Activated T-helper 1 cell treated with anti-CD3 and anti-CD28 coated beads, Interleukin-12 subunit alpha, Interleukin-12 subunit beta, Interleukin-2, Interleukin-4 antibody, amounts not matched to agents 30 ng/mL and 10 ng/mL and 1 ng/mL, durations not matched to agents 14 hours and 24 hours and 36 hours (primary cell): ENCODE measurements at places on chromosomes 3 and 15.

- DNase-seq = no peak
Measured at GRCh38 chr15:77582763-77583162, 49.9 kb downstream of the LINGO1 start.

- peak; percentile 26 for DNase-seq
Measured at GRCh38 chr3:71584394-71585011, 975 bp upstream of the FOXP1 start.

- DNase-seq = no peak
Measured at GRCh38 chr3:45773072-45773471, 23.3 kb downstream of the SLC6A20 start.

DNA sequence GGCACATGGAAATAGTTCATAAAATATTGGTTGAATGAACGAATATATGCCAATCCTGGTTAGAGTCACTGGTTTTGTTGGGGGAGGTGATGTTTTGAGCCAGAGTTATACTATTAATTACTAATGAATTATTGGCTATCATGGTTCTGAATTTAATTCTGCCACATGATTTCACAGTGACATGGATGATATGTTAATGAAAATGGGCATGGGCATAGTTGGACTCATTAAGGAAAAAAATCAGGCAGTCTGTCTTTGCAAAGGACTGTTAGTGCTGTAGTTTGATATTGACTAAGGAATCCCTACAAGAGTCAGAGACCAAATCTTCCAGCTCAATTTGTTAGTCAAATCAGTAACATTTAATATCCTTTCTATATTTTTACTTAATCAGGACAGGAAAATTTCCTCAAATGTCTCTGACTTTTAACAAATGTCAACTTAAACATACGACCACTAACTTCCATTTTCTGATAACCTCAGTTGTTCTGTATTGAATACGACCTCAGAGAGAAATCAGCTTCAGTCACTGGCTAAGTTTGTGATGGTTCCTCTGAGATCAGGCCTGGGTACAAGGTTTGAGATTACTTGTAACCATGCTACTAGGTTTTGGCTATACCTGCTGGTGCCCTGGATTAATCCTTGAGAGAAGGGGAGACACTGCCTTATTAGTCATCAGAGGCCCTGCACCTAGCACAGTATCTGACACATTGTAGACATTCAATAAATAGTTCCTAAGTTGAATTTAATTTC, 13.3 kb downstream of the NFKBIZ start:
- DNase-seq = no peak

- no peak for DNase-seq
Measured at GRCh38 chr3:46266598-46266997, 24.3 kb downstream of the CCR3 start.

DNA sequence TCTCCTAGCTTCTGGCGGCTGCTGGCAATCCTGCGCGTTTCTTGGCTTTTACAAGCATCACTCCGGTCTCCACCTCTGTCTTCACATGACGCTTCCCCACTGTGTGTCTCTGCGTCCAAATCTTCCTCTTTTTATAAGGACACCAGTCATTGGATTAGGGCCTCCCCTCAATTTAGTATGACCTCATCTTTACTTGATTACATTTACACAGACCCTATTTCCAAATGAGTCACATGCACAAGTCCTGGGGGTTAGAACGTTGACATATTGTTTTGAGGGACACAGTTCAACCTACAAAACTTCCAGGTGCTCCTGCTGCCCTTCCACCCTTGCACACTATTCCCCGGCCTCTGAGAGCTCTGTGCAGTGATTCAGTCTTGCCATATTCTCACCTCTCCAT, 215.3 kb downstream of the OPA1 start:
- no peak for DNase-seq

- DNase-seq = no peak
Measured at GRCh38 chr3:34239287-34239686, 440.9 kb downstream of the PDCD6IP start.

GRCh38 chr3:136804813-136805212, 14.1 kb upstream of the SLC35G2 start:
- DNase-seq = no peak

DNA sequence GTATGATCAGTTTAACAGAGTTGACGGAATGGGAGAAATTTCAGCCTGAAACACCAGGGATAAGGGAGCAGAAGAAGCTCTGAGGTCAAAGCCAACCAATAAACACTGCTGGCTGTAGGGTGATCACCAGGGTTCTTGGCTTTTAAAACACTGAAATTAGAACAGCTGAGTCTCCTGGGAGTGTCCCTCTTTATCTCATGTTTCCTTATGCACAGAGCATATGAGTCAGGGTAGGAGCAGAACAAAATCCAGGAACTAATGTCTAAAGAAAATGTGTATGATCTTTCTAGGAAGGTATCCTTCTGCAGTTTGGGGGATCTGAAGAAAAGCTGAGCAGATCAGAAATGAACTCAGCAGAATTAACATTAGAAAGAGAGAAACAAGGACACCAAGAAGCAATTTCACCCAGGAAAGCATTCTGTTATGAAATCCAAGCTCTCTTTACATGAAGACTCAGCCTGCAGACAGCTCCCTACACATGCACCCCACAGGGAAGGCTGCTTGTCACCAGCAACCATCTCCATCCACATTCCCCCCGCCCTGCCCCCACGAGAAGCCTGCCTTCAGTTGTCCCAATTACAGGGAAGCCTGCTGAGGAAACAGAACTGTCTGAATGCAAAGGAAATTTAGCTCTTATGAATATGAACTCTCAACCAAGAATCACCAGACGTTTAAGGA, 469.7 kb downstream of the PDCD6IP start:
- no peak for DNase-seq

GRCh38 chr3:59249698-59250361, 200.0 kb upstream of the CFAP20DC start:
- no peak for DNase-seq

DNA sequence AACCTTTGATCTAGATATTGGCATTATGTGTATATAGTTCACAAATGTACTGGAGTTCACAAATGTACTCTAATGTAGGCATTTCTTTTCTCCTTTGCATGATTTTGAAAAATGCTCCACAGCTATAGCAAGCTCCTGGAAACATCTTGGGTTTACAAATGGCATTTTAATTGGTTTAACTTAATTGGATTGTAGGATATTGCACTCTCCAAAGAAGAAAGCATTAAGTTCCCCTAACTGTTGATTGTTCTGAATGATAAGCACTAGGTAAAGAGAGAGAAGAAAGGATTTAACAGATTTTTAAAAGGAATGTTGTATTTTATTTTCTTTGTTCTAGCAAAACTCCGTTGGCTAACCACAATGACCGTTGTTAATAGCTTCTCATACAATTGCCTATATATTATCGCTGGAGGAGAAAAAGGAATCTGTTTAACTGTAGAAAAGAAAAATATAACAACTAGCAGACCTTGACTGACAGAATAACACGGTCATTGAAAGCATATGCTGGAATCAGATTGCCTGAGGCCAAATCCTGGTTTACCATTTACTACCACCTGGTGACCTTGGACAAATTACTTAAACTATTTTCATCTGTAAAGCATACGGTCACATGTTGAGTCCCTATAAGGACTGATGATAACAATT, 170.8 kb downstream of the PEX5L start:
- no peak for DNase-seq

DNA sequence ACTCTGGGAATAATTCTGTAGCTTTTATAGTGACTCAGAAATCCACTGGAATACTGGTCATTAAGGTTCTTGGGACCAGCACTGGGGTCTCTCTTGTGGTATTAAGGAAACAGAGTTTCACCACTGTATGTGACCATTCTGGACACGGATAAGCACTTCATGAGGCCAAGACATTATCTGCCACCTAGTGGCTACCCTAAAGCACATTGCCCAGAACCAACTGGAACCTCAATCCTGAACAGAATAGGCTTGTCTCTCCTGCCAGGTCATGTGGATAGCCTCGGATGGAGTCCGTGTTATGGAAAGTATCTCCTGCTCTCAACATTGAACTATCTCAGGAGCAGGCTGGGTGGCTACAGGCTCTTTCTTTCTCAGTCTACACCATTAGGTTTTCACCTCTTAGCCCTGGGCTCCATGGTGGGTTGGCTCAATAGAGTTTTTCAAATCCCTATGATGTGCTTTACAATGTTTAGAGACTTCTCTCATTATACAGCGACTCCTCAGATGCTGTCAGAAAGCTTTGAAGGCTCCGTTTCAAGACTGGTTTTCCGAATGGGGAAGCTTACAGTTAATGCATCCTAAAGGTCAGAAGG, 167.6 kb upstream of the ST8SIA2 start:
- no peak for DNase-seq

- DNase-seq = no peak
Measured at GRCh38 chr15:66294157-66294931, 976 bp downstream of the DIS3L start.

DNA sequence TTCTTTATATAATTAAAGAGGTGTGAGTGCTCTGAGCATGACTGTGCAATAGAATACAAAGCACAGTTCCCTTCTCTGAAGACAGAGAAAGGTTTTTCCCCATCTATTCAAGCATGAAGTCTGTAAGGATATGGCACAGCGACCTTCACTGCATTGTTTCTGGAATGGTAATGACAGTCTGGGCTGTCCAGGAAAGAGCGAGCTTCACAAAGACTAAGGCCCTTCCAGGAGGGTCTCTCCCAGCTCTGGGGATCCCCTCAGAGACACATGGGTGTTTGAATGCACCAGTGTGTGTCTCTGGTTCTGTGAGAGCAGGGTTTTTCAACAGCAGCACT, 179.9 kb upstream of the NR2E3 start:
- no peak for DNase-seq

- DNase-seq = no peak
Measured at GRCh38 chr3:42886294-42886822, 10.7 kb upstream of the CYP8B1 start.

DNA sequence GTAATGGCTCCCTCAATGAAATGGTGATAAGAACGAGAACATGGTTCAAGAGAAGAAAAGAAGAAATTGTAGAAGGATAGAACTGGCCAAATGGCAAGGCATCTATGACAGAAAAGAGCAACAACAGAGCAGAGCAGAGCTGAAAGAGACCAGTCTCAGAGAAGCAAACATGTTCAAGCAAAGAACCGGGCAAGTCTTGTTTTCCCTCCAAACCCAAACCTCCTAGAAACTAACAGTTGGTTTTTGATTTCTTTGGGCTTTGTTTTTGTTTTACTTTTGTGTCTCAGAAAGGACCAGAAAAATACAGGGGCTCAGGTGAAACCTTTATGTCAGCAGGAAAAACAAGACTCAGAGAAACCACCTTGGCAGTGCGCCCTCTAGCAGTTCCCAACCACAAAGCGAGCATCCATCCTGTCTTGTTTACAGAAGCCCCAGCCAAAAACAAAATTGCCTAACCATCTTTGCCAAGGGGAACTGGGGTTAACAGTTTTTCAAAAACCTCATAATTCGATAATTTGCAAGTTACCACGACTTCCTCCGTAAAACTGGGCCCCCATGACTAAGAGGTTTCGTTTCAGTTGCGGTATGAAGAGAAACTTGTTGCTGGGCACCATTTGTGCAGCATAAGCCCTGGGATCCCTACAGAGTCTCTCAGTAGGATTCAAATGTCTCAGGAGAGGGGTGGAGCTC, 159.2 kb upstream of the SLC24A5 start:
- peak; percentile 28 for DNase-seq
